ENCODE measurements at places on chromosomes 7 and 10.

DNA sequence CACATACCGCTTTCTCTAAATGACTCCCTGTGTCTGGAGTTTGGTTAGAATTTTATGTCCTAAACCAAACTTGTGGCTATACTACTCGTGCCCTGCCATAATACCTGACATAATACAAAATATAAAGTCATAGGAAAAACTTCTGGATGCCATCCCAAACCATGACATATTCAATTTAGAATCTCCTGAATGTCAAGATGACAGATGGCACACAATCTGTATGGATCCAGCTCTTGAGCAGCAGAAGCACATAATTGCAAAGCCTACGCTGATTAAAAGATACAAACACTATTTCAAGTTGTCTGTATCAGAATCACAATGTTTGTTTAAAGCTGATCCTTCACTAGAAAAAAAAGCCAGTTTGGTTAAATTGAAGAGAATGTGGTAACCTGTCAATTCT, 22.4 kb upstream of the CDC14C start:
- peak; percentile 64 for DNase-seq

DNA sequence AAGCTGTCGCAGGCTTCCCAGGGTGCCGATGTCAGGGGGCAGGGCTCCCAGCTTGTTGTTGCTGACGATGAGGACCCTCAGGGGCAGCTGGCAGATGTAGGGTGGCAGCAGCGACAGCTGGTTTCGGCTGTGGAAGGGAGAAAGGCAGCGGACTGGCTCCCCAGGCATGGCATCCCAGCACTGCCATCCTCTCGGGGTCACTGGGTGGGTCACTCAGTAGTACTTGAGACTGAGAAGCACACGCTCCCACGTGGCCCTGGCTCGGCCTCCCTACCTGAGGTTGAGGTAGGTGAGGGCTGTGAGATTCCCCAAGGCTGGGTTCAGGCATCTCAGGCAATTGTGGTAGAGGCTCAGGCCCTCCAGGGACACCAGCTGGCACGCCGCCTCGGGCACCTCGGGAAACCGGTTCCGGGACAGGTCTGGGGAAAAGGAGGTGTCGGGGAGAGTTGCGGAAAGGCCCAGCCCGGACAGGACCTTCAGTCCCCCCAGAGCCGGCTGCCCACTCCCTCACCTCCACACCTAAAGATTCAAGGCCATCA, 3.8 kb downstream of the LRCH4 start:
- no peak for DNase-seq

DNA sequence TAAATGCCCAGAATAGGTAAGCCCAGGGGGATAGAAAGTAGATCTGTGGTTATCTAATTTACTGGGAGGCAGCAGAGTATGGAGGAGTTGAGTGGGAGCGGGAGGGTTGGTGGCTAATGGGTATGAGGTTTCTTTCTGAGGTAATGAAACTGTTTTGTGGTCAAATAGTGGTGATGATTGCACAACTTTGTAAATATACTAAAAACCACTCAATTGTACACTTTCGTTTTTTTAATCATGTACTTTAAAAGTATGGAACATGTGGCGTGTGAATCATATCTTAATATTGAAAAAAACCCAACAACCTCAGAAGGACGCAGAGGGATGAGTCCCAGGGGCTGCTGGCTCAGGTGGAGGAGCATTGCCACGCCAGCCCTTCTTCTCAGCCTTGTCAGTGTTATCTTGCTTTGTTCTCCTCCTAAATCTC, 118.1 kb downstream of the WDR11 start:
- DNase-seq: no peak

GRCh38 chr7:35250452-35250851, 3.4 kb downstream of the TBX20 start:
- DNase-seq: no peak

- DNase-seq: no peak
Observed at GRCh38 chr10:92848441-92849233, at the start of gene EXOC6. TSS of gene EXOC6 (plus strand) at chr10:92848520. CDS start at chr10:92848534, 14 bp downstream.

DNA sequence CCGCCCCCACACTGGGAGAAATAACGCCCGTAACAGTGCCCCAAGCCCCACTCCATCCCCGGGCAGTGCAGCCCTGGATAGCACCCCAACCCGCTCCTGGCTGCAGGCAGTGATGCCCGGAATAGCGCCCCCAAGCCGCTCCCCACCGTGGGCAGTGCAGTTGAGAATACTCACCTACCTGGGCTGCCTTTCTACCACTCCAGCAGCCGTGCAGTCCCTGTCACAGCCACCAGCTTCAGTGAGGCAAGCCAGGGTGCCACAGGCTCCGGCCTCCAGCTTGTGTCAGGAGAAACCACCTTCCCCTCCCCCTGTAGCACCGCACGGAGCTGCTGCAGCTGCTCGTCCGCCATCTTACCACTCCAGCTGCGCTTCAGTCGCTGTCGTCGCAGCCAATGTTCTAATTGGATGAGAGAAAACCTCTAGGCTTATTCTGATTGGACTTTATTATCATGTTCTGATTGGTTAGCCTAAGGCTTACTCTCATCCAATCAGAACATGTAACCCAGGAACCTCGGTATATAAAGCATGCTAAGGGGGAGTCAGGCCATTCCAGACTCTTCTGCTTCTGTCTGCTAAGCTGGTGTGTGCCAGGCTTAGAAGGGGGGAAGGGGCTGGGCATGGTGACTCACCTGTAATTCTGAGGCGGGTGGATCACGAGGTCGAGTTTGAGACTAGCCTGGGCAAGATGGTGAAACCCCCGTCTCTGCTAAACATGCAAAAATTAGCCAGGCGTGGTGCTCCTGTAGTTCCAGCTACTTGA, 53.2 kb upstream of the ZNF33B start:
- DNase-seq: no peak

GRCh38 chr10:33715303-33715975, 381.0 kb upstream of the NRP1 start:
- DNase-seq: peak; percentile 19

DNA sequence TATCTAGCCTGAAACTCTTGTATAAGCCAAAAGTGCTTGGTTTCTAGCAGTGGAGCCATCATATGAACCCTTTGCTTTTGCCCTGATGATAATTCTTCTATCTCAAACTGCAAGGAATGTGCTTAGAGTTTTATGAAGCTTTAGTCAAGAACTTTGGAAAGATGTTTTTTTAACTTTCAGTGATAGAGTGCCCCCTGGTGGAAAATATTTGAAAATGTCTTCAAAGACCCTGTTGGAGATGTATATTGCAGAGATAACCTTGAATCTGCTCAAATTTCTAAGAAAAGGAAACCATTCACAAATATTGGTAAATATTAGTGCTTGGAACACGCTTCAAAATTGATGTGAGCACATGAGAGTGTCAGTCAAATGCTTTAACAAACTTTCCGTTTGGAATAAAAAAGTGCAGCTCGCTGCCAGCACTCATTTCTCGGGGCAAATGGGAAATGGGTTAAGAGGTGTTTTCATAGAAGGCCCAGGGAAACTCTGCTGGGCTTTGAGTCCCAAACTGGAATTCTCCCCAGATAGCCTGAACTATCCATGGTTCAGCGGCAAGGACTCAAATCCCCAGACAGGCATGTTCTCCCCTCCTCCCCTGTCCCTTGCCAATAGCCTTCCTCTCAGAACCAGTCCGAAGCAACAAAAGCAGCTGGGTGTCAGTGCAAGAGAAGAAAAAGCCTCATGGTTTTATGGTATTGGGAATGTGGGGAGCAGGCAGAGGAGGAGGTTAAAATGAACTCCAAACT, 129.3 kb downstream of the MYOF start:
- DNase-seq: no peak

- DNase-seq: no peak
Observed at GRCh38 chr10:126833542-126833941, 71.7 kb upstream of the DOCK1 start.

DNA sequence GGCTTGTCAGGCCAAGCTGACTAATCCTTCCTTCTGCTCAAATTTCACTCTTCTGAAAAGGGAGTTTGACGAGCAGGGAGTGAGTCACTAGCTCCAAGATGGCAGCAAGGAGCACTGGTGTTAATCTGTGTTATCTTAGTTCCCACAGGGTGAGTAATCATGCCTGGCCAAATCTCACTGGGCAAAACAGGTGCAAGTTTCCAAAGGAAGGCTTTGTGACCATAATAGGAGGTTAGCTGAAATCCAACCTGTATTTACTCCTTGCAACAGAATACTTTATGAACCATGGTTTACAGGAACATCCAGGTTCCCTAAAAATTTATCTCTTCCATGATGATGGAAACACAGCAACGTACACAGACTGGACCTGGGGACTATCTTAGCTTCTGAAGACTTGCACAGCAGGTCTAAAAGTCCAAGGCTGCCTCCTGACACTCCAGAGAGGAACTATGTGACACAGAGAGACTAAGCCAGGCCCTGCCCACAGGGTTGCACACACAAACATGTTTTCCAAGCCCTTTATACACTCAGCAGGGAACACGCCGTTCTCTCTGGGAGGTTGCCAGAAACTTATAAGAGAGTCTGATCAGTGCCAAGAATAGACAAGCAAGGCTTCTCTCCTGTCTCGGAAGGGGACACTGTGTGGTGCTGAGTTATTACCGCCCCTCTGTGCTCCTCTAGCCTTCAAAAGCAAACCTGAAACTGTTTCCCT, 46.3 kb downstream of the PDK4 start:
- DNase-seq: no peak

DNA sequence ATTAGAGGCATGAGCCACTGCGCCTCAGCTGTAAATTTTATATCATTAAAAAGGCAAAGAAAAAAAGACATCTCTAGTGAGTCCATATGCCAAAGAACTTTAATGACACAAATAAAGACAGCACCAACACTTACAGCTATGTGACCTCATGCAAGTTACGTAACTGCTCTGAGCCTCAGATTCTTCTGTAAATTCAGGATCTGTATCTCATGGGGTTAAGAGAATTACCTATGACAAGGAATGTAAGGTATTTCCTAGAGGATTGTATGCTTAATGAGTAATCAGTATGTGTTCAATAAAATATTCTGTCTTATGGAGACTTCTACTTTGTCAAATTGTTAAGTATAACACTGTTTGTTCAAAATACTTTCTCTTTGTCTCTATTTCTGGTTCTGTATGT, 274.0 kb upstream of the GLI3 start:
- no peak for DNase-seq

DNA sequence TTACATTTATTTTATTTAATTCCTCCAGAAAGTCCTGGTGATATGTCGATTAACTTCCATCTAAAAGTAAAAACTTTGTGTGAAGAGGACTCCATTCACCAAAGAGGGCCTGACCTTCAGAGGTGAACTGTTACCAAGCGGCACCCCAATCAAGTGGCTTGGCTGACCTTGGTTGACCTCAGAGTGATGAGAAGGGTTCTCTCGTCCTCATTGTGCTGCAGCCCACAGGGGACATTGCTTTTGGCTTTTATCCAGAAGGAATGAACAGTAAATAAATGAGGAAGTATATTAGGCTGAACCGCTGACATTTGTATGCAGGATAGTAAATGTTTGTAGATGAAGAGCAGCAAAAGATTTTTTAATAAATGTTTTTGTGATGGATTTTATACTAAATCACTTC, 172.4 kb upstream of the MKI67 start:
- DNase-seq: no peak

GRCh38 chr10:122549636-122550035, 10.9 kb upstream of the DMBT1 start:
- DNase-seq: no peak

Measured in NCI-H524 treated with DMSO at 0.1 percent for 48 hours (cell line).